Activated T-helper 2 cell treated with anti-CD3 and anti-CD28 coated beads, Interferon-gamma antibody, Interleukin-2, Interleukin-4, amounts not matched to agents 10 μg/mL and 5 μg/mL and 100 μg/mL, durations not matched to agents 14 hours and 24 hours and 36 hours (primary cell): ENCODE measurements at places on chromosomes 7 and 10. TPM values are rescaled to one million over a fixed set of nuclear protein-coding genes. Genes with fewer than 3 reads are reported as not detected.

HOXA3 gene
- total RNA-seq = not detected in 2 replicates

DNA sequence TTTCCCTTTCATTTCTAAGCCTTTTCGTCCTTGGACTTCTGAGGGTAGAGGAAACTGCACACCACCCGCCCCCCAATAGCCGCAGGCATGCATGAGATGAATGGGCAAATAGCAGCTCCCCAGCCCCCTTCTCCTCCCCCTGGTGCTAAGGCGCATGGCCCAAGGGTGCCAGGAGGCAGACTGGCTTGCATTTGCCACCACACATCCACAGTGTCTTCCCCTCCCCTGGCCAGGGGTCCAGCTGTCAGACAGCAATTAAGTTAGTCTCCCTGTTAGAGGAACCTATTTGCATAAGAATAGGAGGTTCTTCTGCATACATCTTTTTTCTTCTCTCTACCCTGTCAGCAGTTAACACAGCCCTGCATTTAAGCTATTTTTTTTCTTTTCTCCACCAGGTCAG lies 20.2 kb downstream of the TOMM7 start:
- H3K4me3 ChIP-seq = no peak overlapping the region
- peaks cover 13% of the 10 kb centered on the region for H3K27me3 ChIP-seq
- no peak for DNase-seq
- H3K4me1 ChIP-seq = no peaks in the 10 kb centered on the region

DNA sequence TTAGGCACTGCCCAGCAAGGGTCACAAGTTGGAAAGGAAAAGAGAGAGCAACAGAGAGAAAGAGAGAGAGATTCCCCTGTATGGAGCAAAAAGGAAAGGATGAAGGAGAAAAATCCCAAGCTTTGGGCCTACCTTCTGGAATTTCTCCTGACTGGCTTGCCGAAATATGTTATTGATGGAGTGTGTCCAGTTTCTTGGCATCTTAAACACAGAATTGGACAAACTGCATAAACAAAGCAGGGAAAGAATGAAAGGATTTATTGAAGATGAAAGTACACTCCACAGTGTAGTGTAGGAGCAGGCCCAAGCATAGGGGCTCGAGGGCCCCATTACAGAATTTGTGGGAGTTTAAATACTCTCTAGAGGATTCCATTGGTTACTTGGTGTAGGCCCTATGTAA lies 627.8 kb upstream of the CNTNAP2 start:
- no peaks in the 10 kb centered on the region for H3K36me3 ChIP-seq
- H3K27me3 ChIP-seq = no peaks in the 10 kb centered on the region
- DNase-seq = no peak
- no peak overlapping the region for H3K4me3 ChIP-seq

DNA sequence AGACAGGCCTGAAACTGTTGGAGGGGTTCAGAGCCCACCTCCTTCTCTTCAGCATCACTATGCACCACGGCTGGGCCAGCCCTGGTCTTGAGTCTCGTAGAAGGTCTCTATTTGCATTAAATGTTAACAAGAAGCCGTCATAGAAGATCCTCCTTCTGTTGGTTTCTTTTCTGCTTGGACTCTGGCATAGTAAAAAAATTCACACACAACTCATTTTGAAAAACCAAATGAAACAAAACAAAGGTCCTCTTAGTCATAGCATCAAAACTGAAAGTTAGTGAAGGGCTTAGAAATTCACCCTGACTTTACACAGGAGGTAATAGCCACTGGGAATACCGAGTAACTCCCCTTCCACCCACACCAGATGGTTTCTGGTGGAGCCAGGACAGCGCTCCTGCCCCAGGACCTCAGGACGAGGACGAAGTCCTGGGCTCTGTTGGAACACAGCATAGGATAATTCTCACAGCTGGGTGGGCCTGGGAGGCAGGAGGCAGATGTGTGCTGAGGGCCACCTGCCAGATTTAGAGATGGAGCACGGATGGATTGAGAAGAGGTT lies 248.4 kb upstream of the KLF6 start:
- H3K27ac ChIP-seq = peak overlapping the region; percentile 76
- peak overlapping the region; percentile 44 for H3K4me3 ChIP-seq
- peaks cover 37% of the 10 kb centered on the region for H3K4me1 ChIP-seq
- H3K36me3 ChIP-seq = no peaks in the 10 kb centered on the region

DNA sequence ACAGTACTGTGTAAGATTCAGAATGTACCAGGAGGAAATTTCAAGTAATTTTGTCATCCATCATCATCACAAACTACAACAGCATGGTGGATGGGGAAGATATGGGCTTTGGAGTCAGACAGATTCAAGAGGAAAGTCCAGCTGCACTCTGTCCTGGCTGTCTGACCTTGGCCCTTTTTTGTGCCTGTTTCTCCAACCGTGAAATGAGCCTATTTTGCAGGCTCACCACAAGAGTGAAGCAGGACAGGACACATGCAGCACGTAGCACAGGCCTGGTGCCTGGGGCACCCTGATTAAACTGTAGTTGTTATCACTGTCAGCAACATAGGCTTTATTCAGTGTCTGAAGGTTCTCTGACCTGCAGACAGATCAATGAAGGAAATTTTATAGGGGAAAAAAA lies 37.6 kb downstream of the RHOBTB1 start:
- H3K36me3 ChIP-seq = no peaks in the 10 kb centered on the region
- H3K27ac ChIP-seq = no peak overlapping the region
- no peaks in the 10 kb centered on the region for H3K27me3 ChIP-seq
- DNase-seq = no peak

DNA sequence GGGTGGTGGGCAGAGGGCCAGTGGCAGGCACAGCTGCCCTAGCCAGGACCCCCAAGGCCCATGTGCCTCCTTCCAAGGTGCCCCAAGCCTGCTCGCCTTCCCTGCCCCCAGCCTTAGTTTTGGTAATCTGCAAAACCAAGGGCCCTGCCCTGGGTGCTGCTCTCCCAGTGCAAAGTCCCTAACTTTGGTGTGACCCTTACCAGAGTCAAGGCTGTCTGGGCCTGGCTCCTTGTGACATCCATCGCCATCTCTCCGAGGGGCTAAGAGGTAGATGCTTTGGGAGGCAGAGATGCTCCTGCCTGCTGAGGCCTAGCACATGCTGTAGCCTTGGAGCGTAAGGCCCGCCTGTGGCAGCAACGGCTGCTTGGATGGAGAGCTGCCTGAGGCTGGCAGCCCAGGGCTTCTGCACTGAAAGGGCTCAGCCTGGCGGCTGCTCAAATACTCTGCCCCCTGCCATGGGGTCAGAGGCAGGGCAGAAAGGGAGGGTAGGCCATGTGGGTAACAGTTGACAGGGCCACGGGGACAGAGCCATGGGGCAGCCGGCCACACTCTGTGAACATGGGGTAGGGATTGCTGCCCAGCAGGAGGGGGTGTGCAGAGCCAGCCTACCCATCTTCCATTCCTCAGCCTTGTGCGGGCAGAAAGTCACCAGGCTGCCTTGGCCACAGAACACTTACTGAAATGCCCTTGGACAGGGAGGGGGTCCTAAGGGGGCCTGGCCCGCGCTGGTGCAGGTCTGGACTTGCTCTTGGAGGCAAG lies 17.9 kb upstream of the MYL7 start:
- no peaks in the 10 kb centered on the region for H3K36me3 ChIP-seq
- no peak for DNase-seq
- no peak overlapping the region for H3K4me3 ChIP-seq
- H3K4me1 ChIP-seq = no peaks in the 10 kb centered on the region
- no peak overlapping the region for H3K27ac ChIP-seq
- H3K27me3 ChIP-seq = peaks cover 7% of the 10 kb centered on the region

TRPV6 gene
- 0.07 TPM in 1 of 2 replicates, not detected in the other for total RNA-seq

- H3K4me1 ChIP-seq = peaks cover 17% of the 10 kb centered on the region
- peaks cover 36% of the 10 kb centered on the region for H3K36me3 ChIP-seq
- no peak overlapping the region for H3K4me3 ChIP-seq
- H3K27me3 ChIP-seq = no peaks in the 10 kb centered on the region
- DNase-seq = no peak
These were observed 8.1 kb downstream of the ADAM8 start for GRCh38 chr10:133268532-133268931.

DNA sequence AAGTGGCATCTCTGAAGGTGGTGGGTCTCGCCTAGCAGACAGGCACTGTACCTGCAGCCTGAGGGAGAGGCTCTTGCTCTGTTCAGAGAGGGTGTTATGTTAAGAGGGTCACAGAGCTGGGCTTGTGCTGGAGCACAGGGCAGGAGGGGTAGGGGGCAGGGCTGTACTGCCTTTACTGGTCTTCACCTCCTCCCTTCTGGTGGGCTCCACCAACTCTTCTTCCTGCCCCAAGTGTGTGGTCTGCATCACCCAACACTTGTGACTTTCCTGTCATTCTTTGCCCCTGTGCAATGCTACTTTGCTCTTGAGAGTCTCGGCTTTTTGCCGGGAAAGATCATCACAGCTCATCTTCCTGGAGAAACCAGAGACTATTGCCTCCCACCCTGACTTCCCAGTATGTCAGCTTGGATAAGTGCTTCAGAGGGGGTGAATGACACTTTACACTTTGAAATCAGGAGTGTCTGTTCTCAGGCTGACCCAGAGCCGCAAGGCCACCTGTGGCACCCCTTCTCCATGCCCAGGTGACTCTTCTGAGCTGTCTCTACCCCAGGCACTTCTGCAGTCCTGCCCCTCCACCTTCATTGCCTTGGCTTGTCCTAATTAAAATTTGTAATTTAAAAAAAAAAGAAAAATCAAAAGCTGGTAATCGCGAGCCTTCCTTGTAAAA lies 38.4 kb upstream of the IKZF1 start:
- H3K4me3 ChIP-seq = peak overlapping the region; percentile 40
- no peaks in the 10 kb centered on the region for H3K27me3 ChIP-seq
- DNase-seq = no peak
- H3K4me1 ChIP-seq = peaks cover 90% of the 10 kb centered on the region
- H3K27ac ChIP-seq = peak overlapping the region; percentile 89

DNA sequence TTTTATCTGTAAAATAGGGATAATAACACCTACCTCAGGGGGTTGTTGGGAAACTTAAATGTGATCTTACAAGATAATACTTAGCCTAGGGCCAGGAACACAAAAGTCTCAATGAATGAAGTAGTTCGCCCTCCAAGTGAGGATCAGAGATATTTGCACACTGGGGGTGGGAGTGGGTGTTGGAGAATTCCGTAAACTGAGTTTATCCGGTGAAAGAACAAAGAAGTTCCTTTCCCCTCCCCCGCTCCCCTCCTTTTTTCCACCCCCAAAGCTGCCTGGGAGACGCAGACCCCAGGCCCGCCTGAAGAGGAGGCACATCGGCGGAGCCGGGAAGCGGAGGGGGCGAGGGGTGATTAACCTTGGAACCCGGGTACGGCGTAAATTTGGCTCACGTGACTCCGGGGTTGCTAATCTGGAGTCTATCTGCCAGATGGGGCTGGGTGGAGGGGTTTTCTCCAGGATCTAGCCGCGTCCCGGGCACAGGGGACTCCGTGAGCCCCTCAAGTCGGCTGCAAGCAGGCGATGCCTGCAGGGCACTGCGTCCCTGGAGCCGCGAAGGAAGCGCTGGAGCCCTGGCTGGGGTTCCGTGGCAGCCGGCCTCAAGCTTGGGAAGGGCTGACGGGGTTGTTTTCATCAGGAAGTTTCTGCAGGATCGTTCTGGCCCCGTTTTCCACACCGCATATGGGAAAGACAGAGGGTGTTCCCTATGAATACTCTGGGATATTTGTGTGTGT lies 1.4 kb upstream of the PODXL start:
- H3K36me3 ChIP-seq = no peaks in the 10 kb centered on the region
- H3K4me1 ChIP-seq = peaks cover 6% of the 10 kb centered on the region
- no peak overlapping the region for H3K27ac ChIP-seq

GRCh38 chr7:148898845-148899484 lies 14.9 kb upstream of the EZH2 start:
- no peak for DNase-seq
- no peak overlapping the region for H3K4me3 ChIP-seq
- peaks cover 10% of the 10 kb centered on the region for H3K4me1 ChIP-seq
- no peaks in the 10 kb centered on the region for H3K27me3 ChIP-seq
- no peaks in the 10 kb centered on the region for H3K36me3 ChIP-seq
- H3K27ac ChIP-seq = no peak overlapping the region

GRCh38 chr7:71829515-71829914 lies 582.6 kb downstream of the CALN1 start:
- no peak overlapping the region for H3K4me3 ChIP-seq
- no peak overlapping the region for H3K27ac ChIP-seq
- no peaks in the 10 kb centered on the region for H3K4me1 ChIP-seq
- H3K27me3 ChIP-seq = no peaks in the 10 kb centered on the region

C10orf67 gene
- total RNA-seq = not detected in 2 replicates

- H3K27ac ChIP-seq = no peak overlapping the region
- no peak overlapping the region for H3K4me3 ChIP-seq
- no peak for DNase-seq
These were observed 44.7 kb upstream of the CROT start for GRCh38 chr7:87300756-87301155.

TUBB8 gene
- total RNA-seq = not detected in 2 replicates

GRCh38 chr10:90842725-90843124 lies 15.1 kb downstream of the HTR7 start:
- no peak overlapping the region for H3K4me3 ChIP-seq
- peaks cover 6% of the 10 kb centered on the region for H3K4me1 ChIP-seq
- H3K36me3 ChIP-seq = no peaks in the 10 kb centered on the region
- no peak for DNase-seq

DNA sequence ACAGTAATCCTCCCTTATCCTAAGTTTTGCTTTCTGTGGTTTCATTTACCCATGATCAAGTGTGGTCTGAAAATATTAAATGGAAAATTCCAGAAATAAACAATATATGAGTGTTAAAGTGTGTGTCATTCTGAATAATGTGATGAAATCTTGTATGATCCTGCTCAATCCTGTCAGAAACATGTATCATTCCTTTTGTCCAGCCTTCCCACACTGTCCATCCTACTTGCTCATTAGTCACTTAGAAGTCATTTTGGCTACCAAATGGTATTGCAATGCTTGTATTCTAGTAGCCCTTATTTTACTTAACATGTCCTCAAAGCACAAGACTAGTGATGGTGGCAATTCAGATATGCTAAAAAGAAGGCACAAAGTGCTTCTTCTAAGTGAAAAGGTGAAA lies 1211.2 kb upstream of the SORCS1 start:
- DNase-seq = no peak
- no peaks in the 10 kb centered on the region for H3K4me1 ChIP-seq
- no peaks in the 10 kb centered on the region for H3K27me3 ChIP-seq

LYZL2 gene
- not detected in 2 replicates for total RNA-seq

ANXA8 gene
- total RNA-seq = 7.0 and 7.5 TPM in 2 replicates

DNA sequence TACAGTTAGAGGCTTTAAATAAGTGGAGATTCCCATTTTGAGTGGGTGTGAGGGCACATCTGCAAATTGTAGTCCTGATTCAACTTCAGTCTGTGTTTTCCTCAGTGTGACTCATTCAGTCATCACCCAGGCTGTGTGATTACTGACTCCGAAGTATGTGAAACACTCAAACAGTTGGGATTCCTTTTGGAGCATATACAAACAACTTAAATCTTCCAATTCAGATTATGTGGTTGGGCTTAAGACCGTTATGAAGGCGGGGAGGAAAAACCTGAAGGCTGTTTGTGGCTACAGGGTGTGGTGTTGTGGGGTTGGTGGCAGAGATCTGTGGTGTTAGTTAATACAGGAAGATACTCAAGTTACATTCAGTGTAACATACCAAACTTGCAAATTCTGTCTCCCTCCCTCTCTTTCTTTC lies 259.7 kb upstream of the FERD3L start:
- H3K4me3 ChIP-seq = no peak overlapping the region
- peaks cover 6% of the 10 kb centered on the region for H3K4me1 ChIP-seq
- peak overlapping the region; percentile 56 for H3K27ac ChIP-seq
- no peaks in the 10 kb centered on the region for H3K36me3 ChIP-seq
- no peaks in the 10 kb centered on the region for H3K27me3 ChIP-seq

- no peak overlapping the region for H3K27ac ChIP-seq
- no peak overlapping the region for H3K4me3 ChIP-seq
- H3K36me3 ChIP-seq = no peaks in the 10 kb centered on the region
- no peaks in the 10 kb centered on the region for H3K27me3 ChIP-seq
These were observed 461.0 kb downstream of the KIF20B start for GRCh38 chr10:90162271-90162853.

- H3K27me3 ChIP-seq = no peaks in the 10 kb centered on the region
- H3K27ac ChIP-seq = no peak overlapping the region
- no peak for DNase-seq
- H3K4me3 ChIP-seq = no peak overlapping the region
These were observed 21.6 kb downstream of the TES start for GRCh38 chr7:116231949-116232348.
